ENCODE measurements at places on chromosomes 2 and 18.

DNA sequence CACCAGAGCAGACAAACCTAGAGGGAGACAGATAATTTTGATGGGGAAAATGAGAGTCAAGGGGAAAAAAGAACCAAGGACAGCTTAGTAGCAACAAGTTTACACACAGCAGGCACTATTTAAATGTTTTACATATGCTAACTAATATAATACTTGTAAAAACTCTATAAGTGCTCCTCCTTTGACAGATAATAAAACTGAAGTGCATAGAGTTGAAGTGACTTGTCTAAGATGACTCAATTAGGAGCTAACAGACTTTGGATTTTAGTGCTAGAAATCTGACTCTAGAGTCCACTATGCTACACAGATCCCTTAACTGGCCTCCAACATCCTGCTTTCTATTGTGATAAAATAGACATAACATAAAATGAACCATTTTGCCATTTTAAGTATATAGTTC is 506.9 kb downstream of the SATB2 start:
- DNase-seq, result no peak

DNA sequence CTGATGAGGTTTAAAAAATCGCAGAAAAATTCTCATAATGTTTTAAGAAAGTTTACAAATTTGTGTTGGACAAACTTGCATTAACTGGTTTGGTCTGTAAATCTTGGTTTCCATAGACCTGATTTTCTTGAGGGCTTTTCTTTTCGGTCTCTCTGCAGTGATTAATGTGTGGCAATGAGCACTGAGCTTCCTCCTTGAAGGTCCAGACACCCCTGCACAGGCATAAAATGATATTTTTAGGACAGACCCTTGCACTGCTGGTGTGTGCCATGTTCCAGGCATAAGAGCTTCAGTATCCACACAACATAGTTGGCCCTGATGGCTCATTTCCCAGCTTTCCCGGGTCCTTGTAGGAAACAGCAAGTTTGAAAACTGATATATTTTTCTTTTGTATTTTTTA is 33.7 kb downstream of the MRPL33 start:
- DNase-seq, result no peak

DNA sequence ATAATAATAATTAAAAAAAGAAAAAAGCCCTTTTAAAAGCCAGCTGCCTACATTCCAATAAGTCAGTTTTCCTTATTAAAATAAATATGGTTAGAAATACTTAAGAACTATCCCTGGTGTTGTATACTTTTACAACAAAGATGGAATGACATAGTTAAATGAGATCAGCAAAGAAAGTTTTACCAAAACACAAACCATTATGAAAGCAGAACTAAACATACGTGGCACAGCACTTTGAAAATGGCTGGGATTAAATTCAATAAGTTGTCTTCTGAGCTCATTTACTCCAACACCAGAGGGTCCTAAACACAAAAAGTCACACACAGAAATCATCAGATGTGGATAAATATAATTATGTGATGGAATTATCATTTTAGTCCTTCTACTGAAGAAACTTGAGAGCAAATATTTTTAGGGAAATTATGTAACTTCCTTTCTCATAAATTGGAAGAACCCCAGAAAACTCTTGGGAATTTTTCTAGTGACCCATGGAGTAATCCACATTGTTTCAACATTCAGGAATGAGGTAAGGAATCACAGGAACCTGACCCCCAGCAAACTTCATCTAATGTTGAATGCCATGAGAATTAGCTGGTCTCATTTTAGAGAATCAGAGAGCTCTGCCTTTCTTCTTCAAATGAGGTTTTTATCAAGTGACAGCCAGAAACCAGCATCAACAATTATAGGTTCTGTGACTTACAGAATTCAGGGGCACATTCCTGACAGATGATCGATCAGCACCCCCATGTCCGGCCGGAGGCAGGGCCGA is 11.5 kb upstream of the TMEM237 start:
- DNase-seq, result no peak

DNA sequence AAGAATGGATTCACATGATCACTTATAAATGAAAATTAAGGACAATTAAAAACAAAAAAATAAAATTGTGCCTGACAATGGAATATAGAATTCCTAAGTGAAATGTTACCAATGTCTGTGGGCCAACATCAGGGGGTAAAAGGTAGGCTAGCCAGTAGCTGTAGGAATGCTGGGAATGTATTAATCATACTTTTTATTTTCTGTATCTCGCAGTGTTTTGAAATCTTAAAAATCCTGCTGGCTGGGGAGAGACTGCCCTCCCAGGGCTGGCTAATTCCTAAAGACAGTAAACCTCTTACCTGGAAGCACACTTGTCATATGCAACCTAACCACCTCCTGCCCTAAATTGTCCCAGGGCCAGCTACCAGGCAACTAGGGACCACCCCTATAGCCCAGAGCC is 69.8 kb downstream of the REV1 start:
- DNase-seq, result no peak

GRCh38 chr18:44393406-44393805 is 287.3 kb upstream of the SETBP1 start:
- DNase-seq, result no peak

GRCh38 chr18:22713511-22713910 is 219.6 kb upstream of the RBBP8 start:
- no peak for DNase-seq

DNA sequence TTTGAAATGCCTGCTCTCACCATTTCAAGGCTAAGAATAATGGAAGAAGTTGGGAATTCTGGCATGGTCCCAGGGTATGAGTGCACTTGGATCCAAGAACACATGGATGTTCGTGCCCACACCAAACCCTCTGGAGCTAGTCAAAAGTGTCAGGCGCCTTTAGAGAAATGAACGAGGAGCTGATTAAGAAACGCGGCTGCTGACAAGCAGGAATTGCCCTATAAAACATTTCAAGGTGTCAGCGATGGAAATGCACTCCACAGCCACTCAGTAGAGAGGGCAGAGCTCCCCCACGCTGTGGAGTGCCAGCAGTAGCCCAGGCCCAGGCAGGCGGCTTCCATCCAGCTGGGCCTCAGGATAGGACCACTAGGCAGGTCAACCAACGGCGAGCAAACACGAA is 213.7 kb downstream of the TTC32 start:
- no peak for DNase-seq

DNA sequence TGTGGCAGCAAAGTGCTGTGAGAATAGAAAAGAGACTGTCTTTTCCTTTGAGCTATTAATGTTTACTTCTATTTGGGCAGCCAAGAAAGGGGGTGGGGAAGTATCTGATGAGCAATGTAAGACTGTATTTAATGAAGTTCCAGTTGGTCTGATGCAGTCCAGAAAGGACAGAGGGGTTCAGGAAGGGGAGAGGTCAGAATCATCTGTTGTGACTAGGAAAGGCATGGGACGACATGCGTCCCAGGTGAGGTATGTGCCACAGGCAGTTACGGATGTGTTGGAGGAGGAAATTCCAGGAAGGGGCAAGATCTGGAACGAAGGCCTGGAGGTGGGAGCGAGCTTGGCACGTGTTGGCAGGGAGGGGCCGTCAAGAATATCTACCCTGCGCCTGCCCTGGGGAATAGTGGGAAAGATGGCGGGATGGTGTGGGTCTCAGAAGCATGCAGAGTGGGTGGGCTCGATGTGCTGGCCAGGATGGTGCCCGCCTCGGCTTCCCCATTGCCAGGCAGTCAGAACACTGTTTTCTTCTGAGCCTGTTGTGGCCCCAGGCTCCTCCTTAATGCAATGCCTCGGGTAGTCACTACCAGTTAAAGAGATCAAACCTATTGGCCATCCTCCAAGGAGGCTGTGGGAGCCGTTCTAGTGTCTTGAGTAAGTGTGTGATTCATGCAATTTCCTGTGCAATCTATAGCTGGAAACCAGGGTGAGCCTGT is 57.8 kb upstream of the TXNDC2 start:
- no peak for DNase-seq

DNA sequence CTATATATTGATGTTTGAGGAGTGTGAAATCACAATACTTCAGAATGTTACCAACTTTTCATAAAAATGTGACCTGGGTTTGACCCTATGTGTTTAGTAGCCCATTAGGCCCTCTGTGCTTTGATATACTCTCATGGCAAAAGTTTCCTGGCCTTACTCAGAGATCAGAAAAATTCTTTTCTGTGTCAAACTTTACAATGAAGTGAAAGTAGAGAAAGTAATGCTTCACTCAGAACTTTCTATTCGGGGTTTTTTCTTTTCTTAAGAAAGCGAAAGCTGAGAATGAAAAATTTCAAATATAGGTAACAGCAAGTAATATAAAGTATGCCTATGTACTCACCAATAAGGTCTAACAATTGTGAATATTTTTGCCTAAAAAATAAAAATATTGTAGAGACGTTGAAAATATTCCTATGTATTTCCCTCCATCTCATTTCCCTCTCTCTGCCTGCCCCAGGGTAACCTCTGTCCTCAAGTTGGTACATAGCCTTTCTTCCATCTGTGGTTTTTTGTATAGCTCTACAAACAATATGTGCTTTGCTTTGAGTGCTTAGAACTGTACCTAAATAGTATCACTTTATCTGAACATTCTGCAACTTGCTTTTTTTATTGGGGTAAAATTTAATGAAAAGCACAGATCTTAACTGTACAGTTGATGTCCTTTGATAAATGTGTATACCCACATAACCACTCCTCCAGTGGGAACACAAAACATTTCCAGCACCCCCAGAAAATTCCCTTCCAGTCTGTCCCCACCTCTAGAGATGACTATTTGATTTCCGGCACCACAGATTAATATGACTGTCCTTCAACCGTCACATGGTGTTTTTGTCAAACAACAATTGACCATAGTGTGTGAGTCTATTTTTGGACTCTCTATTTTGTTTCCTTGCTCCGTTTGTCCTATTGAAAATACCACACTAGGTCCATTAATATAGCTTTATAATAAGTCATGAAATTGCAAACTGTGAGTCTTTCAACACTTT is 10.3 kb upstream of the ACKR3 start:
- DNase-seq, result no peak

- DNase-seq, result peak; percentile 81
Observed at GRCh38 chr2:96960153-96960961, 26.0 kb downstream of the FAM178B start.

DNA sequence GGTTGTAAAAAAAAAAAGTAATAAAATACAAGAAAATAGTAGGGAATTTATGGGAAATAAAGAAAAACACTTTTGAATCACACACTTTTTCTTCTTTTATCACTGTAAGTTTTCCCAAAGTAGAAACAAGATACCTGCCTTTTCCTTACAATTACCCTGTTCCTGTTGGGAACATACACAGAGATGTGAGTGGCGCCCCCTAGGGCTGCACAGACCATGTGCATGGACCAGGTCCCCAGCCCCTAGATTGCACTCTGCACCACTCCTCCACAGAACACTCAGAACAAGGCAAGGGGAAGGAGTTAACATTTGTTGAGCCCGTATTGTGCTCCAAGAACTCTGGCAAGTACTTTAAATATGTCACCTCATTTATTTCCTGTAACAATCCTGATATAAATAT is 118.7 kb upstream of the NRP2 start:
- no peak for DNase-seq

- peak; percentile 65 for DNase-seq
Observed at GRCh38 chr18:79962835-79963657, 1.4 kb upstream of the HSBP1L1 start.

DNA sequence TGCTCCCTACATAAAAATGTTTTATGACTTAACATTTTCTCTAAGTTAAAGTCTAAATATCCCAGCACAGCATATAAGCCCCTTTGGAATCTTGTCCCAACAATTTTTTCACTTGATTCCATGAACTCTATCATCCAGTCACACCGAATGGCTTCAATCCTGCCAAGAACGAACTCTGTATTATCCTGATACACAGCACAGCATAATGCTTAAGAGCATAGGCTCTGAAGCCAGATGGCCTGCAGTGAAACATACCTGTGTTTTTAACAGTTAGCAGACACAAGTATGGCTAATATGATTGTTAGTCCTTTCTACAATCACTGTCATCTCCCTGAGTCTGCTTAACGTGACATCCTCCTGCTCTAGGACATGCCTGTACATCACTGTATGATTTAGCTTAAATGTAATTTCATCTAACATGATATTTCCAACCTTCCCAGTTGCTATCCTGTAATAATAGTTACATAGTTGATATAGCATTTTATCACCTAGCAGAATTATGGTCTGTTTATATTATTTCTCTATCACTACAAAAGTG is 669.5 kb downstream of the ERBB4 start:
- DNase-seq, result no peak

GRCh38 chr2:217356781-217357180 is 496.9 kb upstream of the TNP1 start:
- no peak for DNase-seq

GRCh38 chr2:67389788-67390187 is 7.3 kb upstream of the ETAA1 start:
- DNase-seq, result no peak

- DNase-seq, result no peak
Observed at GRCh38 chr2:96167407-96168013, 22.3 kb upstream of the DUSP2 start.

DNA sequence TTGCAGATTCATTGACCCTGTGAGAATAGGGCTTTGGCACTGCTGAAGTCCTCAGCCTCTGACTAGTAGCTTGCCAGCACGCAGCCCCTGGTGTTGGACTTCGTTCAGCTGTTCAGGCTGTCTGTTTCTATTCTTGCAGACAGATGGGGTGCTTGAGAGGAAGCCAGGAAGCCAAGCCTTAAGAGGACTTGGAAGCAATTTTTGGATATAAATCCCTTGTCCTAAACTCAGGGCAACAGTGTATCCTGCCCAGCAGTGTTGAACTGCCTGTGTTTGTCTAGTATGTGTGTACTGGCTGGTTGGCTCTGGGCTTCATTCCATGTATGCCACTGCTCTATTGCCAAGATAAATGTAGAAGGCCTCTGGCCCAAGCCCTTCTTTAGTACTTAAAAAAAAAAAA is 108.6 kb downstream of the COMMD1 start:
- no peak for DNase-seq

- DNase-seq, result no peak
Observed at GRCh38 chr18:78519394-78520062, 460.1 kb upstream of the SALL3 start.

DNA sequence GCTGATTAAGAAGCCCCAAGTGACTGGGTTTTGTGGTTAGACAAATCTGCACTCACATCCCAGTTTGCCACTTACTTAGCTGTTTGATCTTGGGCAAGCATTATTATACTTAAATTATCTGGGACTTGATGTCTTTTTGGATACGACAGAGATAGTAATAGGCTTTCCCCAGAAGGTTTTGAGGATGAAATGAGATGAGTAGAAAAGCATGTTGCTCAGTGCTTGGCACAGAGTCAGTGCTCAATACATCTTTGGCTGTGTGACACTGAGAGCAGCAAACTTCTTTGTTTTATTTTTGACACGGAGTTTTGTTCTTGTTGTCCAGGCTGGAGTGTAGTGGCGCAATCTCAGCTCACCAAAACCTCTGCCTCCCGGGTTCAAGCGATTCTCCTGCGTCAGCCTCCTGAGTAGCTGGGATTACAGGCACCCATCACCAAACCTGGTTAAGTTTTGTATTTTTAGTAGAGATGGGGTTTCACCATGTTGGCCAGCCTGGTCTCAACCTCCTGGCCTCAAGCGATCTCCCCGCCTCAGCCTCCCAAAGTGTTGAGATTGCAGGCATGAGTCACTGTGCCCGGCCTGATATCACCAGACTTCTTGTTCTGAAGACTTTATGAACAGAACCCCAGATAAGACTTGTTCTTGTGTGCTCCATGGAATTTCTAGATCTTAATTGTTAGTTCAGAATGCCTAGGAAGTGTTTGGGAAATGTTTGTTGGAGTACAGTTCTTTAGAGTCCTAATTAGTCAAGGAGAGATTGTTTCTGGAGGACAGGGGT is 521.2 kb downstream of the SLC4A3 start:
- no peak for DNase-seq
